Left cardiac atrium (tissue), 4 donors: ENCODE measurements at places on chromosomes 5 and 9.

- DNase-seq: peak; percentile 59
These were observed 497.6 kb upstream of the CD180 start for GRCh38 chr5:67693956-67694809.

DNA sequence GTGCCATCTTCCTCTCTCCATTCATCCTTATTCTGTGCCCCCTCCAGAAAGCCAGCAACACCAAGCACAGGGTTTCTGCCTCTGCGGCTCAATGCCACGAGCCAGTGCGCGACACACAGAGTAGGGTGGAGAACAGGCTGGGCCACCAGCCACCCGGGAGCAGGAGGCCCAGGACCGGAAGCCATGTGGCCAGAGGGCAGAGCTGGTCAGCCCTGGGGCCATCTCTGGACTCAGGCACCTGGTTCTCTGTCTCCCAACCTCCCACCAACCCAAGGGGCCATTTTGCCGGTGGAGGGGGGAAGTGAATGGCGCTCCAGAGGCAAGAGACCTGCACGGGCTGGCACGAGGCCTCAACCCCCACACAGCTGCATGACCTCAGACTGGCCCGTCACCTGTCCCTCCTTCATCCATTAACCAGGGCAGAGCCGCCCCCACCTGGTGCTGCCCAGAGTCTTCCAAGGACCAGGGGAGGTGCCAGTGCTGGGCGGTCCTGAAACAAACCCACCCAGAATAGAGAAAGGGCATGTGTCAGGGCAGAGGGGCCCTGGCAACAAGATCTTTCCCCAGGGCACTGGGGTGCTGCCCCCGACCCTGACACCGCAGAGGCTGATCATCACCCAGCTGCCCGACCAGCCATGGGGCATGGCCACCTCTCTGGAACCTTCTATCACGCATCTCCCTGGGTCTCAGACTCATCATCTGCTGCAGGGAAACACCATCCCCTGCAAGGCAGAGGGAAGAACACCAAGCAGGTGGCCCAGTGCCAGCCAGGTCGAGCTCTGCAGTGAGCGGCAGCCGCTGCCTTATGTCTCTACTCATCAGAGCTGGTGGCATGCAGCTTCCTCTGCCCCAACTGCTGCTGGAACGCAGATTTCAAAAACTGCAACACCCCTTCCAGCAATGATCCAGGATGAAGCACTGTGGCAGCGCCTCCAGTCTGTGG is 11.9 kb downstream of the VAV2 start:
- no peak for DNase-seq

- DNase-seq: no peak
These were observed 2.5 kb downstream of the NHP2 start for GRCh38 chr5:178150977-178151734.

DNA sequence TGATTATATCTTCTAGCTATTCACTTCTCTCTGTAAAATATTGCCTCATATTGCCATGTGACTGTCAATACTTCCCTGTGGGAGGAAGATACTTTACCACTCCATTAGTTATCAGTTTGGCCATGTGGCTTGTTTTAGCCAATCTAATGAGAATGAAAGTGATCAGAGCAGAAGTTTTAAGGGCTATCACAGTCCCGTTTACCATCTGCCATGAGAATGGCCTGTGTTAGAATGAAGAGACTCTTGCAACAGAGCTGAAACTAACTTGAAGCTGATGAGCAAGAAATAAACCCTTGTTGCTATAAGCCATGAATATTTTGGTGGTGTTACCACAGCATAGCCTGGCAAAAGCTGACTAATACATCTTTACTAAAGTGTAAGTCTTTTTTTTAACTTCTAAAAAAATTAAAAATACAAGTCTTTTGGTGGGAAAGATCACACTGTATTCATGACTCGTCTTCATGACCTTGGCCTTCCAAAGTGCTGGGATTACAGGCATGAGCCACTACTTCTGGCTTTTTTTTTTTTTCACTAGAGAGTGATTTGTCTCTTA is 68.0 kb upstream of the CTNNA1 start:
- no peak for DNase-seq

- DNase-seq: no peak
These were observed 332.4 kb upstream of the EFNA5 start for GRCh38 chr5:108003178-108003577.

GRCh38 chr5:176446884-176447590 is 1.1 kb upstream of the FAF2 start:
- DNase-seq: no peak

DNA sequence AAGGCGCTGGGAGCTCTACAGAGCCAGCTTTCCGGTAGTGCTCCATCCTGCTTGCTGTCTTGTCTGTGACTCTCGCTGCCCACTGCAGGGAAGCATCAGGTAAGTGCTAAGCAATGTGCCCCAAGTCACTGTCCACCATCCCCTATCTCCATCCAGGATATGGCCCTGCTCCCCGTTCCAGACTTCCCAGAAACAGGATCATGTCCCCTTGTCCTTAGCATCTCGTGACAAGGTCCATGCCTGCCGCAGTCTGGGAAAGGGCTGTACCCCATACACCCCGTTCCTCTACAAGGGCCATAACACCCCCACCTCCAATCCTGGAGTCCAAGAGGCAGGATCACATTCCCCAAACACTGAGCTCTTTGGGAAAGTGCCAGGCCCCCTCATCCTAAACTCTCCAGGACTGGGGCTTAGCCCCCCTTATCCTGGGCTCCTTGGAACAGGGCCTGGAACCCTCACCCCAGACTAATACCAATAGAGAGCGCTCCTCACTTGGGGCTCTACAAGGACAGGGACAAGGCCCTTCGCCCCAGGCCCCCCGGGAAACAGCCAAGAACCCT is 566 bp downstream of the RPP25L start:
- peak; percentile 42 for DNase-seq

GRCh38 chr9:70835323-70835722 is 286.1 kb downstream of the TRPM3 start:
- no peak for DNase-seq

DNA sequence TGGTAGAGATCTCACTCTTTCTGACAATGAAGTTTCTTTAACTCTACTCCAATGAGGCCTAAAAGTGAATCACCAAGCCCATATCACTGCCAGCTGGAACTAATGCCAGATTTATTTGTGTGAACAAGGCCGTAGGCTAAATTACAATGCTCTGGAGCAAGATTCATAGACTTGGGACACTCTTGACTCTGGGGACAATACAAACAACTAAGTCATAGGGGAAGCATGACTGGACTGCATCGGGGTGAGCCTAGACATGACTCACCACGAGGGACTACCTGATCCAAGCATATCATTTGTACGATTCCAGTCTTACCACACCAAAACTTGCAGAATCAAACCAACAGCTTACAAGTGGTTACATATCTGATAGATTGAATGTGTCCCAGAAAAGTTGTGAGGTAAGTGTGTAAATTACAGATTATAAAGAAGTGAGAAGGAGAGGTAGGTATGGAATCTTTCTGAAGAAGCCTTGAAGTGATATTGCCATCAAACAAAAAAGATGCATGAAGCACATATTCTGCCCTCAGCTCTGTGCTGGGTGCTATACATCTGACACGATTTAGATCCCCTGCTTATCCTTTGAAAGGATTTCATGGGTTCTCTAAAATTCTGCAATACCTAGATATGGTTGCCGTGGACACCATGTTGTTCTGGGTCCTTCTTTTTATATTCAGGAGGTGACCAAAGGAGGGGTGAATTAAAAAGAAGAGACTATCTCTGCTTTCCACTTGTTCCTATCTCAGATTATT is 199.3 kb upstream of the PDE4D start:
- DNase-seq: no peak

- no peak for DNase-seq
These were observed 18.5 kb downstream of the JADE2 start for GRCh38 chr5:134543820-134544614.

DNA sequence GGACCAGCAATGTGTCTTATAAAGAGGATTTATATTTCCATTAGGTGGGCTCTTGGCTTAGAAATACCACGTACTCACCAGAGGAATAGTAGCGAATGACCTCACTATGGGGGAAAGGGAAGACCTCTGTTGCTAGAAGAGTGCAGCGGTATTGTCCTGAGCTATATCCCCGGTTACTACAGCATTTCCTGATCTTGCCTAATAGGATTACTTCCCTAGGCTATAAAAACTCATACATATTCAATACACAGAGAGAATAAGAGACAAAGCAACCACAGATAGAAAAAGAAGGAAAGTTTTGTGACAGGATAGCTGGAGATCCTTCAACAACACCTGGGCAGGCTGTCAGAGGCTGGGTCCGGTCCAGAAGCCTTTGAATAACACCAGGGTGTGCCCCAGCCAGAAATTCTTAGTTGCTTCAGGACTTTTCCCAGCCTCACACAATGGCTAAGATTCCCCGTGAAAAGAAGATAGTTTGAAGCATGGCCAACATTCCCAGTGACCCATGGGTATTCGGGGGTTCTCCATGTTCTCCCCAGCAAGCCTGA is 85.4 kb downstream of the TRIM36 start:
- DNase-seq: no peak

- DNase-seq: no peak
These were observed 1138.2 kb downstream of the TAF11L14 start for GRCh38 chr5:18772475-18772874.

DNA sequence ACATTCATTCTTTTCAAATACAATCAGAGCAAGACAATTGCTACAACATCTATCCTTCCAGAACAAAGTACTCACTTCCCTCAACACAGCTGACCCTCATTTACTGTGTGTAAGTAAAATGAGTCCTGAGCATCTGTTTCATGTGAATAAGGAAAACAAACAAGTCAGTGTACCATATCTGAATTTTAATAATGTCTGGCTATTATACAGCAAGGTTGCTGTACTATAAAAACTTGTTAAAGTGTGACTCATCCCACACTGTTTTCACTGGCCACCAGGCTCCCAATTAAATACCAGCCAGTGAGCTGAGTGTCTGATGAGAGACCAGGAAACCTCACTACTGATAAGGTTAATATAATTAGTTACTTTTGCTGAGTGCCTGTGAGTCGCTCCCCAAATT is 339.8 kb downstream of the AGTPBP1 start:
- DNase-seq: no peak

- no peak for DNase-seq
These were observed 616.2 kb downstream of the DNAH5 start for GRCh38 chr5:13328316-13328715.

GRCh38 chr5:144422018-144422727 is 251.5 kb downstream of the KCTD16 start:
- DNase-seq: no peak

DNA sequence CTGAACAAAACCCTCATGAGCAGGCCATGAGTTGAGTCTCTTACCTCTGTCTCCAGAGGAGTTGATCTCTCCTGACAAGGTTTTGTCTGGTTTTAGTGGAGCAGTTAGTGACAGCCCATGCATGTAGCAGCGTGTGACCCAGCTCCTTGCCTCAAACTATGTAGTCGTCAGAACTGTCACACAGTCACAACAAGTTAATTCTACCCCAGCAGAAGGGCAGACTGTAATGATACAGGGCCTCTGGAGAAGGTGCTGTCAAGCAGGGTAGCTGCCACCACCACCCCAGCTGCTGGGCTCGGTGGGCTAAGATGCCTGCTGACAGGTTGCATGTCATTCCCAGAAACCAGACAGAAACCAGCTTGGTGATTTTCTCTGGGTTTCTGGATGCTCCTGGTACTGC is 194.5 kb downstream of the PSAT1 start:
- DNase-seq: no peak

- DNase-seq: no peak
These were observed 131.8 kb upstream of the ACOT12 start for GRCh38 chr5:81525690-81526089.

DNA sequence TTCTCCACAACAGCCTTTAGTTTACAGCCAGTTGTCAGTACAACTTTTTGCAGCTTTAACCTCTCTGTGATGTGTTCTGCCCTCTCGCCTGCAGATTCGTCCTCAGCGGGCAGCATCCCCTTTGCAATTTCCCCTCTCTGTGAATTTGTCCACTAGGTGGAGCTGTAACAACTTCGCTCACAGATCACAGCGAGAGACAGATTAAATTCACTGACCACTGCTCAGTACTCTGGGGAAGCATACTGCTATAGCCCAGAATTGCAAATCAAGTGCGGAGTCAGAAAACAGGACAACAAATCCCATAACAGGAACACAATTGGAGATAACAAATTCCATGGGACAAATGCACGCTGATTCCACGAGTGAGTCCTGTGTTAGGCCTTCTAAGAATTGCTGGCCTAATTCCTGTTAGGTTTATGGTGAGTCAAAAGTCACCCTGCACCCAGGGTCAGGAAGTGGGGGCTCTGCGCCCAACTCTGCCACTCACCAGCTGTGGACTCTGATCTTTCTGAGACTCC is 2124.9 kb downstream of the MAT2B start:
- peak; percentile 22 for DNase-seq

- DNase-seq: no peak
These were observed 242.8 kb downstream of the PRR16 start for GRCh38 chr5:120706877-120707276.

- no peak for DNase-seq
These were observed 651.3 kb upstream of the MEF2C start for GRCh38 chr5:89534331-89534730.
